ENCODE measurements at places on chromosomes 12 and 14.

DNA sequence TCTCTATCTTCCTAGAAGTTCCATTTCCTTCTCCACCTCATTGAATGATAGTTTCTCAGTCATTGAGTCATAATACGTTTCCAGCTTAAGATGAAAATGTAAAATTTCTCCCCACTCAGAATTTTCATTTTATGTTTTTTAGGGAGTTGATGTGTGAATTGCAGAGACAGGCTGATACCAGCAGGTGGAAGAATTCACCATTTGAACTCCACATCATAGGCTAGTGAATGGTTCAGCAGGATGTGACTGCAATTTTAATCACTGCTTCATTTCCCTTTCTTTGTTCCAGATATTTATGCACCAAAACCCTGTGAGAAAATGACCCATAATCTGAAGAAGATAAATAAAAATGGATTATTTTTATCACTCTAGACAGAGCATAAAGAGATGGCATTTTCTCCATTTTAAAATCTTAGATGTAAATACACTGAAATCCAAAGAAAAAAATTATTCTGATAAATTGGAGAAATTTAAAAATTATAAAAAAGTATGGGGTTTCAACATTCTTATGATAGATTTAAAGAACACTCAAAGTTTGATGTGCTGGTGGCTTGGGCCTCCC, 10.6 kb upstream of the PYGL start:
- DNase-seq: peak; percentile 48

DNA sequence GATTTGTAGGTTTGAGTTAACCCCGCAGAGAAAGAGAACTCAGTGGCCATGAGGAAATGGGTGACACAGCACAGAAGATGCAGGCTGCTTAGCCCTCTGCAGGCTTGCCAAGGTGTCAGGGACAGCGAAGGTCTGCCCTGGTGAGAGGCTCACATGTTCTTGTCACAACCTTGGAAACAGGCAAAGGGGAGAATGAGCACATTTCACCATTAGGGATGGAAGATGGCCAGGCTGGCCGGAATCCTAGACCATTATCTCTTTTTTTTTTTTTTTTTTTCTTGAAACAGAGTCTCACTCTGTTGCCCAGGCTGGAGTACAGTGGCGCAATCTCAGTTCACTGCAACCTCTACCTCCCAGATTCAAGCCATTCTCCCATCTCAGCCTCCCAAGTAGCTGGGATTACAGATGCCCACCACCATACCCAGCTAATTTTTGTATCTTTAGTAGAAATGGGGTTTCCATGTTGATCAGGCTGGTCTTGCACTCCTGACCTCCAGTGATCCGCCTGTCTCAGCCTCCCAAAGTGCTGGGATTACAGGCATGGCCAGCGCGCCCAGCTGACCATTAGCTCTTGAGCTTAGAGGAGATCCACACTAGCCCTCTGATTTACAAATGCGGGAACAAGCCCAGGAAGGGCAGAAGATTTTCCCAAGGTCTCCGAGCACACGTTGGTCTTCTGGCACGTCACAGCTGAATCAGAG, 34.6 kb downstream of the LTBP2 start:
- no peak for DNase-seq

- peak; percentile 72 for DNase-seq
Observed at GRCh38 chr14:24310646-24311604, at the start of gene LTB4R. TSS of gene LTB4R (plus strand) at chr14:24311502. CDS start at chr14:24315652, 4,150 bp downstream.

DNA sequence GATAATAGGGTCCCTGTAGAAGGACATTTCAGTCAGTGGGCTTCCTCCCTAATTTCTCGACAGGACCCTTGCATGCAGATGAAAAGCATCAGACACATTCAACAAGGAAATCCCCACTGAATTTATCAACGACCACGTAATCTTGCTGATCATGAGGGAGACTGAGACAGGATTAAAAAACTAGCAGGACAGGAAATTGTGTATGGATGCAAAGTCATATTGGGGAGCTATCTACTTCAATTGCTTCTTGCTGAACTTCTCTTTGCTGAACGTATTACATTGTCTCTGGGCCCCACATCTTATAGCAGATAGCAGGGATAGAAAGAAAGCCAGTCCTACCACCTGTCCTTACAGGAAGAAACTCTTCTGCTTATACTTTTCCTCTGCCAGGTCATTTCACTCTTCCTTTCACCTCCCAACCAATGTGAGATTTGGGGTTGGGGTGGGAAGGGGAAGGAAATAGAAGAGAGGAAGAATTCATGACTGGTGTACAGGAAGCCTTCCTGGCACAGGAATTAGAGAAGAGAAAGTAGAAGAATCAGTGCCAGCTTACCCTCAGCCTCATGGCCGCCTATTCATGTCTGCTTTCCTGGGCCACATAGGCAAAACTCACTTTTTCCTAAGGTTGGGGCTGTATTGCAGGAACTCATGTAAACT, 333.3 kb downstream of the ZFP36L1 start:
- no peak for DNase-seq

- peak; percentile 84 for DNase-seq
Observed at GRCh38 chr14:61927520-61927919, 165.3 kb downstream of the SNAPC1 start.

DNA sequence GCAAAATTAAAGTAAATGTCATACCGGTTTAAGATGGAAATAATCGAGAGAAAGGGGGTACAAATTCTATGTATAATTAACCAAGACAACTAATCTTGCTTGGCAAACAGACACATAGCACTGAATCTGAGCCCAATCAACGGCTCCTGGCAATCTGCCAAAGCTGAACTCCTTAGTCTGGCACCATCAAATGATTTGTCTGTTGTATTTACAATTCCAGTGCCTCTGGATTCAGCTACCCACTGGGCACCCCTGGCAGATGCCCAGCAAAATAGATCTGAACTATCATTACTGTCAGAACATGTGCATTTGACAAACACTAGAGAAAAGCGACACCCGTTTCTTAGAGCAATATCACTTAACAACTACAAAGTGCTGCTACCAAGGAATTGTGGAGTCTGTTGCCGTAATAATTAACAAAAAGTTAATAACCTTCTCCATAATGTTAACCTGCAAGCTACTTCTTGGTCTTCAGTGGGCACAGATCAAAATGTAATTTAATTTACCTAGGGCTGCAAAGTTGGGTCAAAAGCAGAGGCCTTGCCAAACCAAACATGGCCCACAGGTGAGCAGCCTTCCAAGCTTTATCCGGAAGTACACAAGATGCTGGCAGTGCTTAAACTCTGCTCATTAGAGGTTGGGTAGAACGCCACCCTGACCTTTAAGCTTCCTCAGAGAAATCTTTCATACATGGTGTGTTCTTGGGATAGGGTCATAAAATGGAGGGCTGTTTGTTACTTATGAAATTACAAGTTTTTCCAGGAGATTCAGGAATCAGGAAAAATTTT, 7.6 kb downstream of the EGLN3 start:
- DNase-seq: no peak

Measured in astrocyte (in vitro differentiated cells and primary cell).